ENCODE measurements at places on chromosomes 1 and 21.

GRCh38 chr1:118118469-118118868 lies 66.6 kb downstream of the SPAG17 start:
- DNase-seq, result no peak

GRCh38 chr1:242201090-242201489 lies 202.2 kb upstream of the MAP1LC3C start:
- no peak for DNase-seq

- no peak for DNase-seq
These were observed 44.0 kb downstream of the PLPP3 start for GRCh38 chr1:56535362-56535761.

- peak; percentile 82 for DNase-seq
These were observed 207.8 kb downstream of the SLC45A1 start for GRCh38 chr1:8525558-8526275.

DNA sequence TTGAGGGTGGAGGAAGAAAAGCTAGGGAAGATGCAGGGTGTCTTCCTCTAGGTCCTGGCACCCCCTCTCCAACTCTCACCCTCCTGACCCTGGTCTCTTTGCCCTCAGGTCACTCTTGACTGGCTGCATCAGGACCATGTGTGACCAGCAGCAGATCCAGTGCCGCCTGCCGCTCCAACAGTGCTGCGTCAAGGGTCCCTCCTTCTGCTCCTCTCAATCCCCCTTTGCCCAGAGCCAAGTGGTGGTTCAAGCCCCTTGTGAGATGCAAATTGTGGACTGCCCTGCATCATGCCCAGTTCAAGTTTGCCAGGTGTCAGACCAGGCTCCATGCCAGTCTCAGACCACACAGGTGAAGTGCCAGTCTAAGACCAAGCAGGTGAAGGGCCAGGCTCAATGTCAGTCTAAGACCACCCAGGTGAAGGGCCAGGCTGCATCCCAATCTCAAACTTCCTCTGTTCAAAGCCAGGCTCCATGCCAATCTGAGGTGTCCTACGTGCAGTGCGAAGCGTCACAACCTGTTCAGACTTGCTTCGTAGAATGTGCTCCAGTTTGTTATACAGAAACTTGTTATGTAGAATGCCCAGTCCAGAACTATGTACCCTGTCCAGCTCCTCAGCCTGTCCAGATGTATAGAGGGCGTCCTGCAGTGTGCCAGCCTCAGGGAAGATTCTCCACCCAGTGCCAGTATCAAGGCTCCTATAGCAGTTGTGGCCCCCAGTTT lies 1.8 kb downstream of the KPRP start:
- no peak for DNase-seq

- DNase-seq, result no peak
These were observed 4.2 kb upstream of the RAP1GAP start for GRCh38 chr1:21673277-21673780.
